KG1 (cell line): ENCODE measurements at places on chromosomes 1 and 21.
A peak's percentile ranks its signal among the peaks of the same experiment; 100 is the strongest.

DNA sequence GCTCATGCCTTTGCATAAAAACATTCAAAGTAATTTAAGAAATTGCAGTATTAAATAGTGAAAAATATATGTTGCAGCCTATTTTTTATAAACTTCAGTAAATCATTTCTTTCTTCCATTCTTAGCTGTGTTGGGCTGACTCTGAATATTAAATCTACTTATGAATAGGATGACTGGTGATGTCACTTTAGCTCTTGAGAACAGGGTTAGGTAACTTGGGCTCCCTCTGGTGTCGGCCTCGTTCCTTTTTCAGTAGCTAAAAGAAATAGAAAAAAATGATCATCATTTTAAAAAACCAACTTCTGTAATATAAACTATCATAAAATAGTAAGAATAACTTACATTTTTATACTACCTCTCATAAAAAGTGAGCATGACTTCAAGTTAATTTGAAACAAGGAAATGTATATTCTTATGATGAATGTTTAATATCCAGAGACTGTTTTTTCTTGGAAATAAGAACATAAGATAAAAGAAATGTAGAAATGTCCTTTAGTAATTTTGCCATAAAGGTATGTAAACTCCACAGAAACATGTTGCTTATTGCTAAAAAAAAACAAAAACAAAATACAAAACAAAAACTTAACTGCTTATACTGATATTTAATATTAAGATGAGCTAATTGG lies 26.8 kb upstream of the NCAM2 start:
- DNase-seq: peak; percentile 5

DNA sequence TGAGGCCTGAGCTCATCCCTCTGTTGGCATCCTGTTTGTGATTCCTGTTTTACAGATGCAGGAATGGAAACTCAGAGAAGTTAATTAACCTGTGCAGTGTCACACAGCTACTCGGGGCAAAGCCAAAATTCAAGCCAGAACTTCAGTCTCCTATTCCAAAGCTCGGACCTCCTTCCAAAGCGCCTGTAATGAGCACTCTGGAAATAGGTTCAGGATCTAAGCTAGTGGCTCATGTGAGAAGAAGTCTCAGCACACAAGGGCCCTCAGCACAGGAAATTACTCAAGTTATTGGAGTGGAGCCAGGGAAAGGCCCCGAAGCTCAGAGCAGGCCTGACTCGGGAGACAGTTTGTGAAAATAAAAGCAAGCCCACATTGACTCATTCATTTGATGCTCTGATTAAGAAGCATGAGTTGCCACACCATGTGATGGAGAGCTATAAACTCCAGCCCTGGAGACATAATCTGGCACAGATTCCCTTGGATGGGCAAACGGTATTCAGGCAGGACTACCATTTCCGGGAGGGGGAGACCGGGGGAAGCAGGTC lies 50.6 kb upstream of the LYST start:
- DNase-seq: peak; percentile 66

GRCh38 chr1:112850034-112850757 lies 105.8 kb downstream of the SLC16A1 start:
- no peak for DNase-seq

DNA sequence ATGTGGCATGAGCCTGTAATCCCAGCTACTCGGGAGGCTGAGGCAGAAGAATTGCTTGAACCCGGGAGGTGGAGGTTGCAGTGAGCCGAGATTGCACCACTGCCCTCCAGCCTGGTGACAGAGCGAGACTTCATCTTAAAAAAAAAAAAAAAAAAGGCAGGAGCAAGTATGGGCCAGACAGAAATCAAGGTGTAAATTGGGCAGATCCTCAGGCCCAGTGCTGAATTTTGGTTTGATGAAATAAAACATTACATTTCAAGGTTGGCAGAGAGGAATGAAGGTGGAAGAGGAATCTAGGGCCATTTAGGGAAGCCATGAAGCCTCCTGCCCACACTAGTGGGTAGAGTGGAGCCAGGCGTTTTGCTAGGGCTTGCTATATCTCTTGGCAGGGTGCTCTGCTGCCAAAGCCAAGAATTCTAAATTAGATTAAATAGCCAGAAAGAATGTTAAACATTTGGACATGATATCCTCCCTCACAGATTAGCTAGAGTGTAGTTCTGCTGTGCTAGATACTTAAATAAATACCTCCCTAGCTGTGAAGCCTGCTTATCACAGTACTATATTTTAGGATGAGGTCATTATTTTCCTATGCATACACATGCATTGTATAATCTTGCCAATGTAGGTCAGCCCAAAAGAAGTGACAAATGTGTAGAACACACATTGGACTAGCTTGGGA lies 16.6 kb upstream of the LGALS8 start:
- DNase-seq: no peak

DNA sequence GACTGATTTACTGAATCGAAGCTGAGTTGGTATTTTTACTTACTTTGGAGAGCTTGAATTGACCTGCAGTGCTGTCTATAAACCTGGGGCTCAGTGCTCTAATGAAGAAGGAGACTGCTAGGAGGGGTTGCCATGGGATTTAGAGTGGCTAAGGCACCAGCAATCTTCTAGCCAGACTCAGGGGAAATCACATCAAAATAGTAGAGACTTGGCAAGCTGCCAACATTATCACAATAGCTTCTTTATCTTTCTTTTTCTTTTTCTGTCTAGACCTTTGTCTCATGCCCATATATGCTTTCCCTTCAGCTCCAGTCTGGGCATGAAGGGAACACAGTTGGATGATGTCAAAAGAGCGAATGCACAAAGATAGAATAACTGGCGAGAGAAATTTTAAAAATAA lies 301.1 kb upstream of the DPYD start:
- DNase-seq: no peak

DNA sequence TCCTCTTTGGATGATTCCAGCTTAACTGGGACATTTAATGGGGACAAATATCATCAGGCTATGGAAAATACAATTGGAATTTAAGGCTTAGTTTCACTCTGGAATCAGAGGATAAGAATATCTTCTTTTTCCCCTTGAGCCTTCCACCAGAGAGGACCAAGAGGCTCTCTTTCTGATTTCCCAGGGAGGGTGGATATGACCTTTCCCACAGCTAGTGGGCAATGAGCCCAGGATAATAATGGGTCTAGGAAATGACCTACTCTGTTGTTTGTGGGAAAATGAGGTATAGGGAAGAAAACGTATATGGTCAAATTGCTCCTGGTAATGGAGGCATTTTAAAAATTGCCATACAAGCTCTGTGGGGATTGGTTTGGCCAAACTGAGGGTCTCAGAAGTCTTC lies 1.9 kb downstream of the OR6Y1 start:
- no peak for DNase-seq

- DNase-seq: no peak
Observed at GRCh38 chr1:209866201-209866600, 38.4 kb downstream of the UTP25 start.
